ENCODE measurements at places on chromosomes 5 and 9. TPM values are rescaled to one million over a fixed set of nuclear protein-coding genes. Genes with fewer than 3 reads are reported as not detected.
A peak's percentile ranks its signal among the peaks of the same experiment; 100 is the strongest.

Gene SLC45A2
- not detected for total RNA-seq

Gene SPINK7
- not detected for total RNA-seq

Gene PCDHB12
- 5.9 TPM for total RNA-seq

Gene BHMT
- 0.27 TPM for total RNA-seq

Gene PCDHB7
- total RNA-seq: 5.1 TPM

DNA sequence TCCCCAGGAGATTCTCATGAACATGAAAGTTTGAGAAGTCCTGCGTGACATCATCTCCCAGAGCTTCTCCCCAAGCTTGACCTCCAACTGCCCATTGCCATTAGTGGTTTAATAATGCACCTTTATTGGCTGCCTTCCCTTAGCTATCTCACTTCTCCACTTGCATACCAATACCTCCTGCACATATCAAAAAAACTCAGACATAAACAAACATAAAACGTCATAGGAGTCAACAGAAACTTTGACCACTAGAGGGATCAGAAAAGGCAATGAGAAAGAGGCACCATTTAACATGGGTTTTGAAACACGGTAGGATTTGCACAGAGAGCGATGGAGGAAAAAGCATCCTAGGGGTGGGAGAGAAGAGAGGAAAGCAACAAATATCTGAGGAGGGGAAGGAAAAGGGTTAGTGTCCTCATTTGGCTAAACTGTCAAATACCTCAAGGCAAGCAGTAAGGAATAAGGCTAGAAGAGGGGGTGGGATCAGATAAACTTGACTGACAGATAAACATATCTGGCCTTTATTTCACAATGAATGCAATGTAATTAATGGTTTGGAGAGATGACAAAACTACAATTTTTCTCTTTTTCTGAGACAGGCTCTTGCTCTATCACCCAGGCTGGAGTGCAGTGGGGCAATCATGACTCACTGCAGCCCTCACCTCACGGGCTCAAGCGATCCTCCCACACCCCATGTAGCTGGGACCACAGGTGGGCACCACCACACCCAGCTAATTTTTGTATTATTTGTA, 27.0 kb downstream of the GNAQ start:
- peaks cover 14% of the 10 kb centered on the region for H3K4me1 ChIP-seq
- H3K27me3 ChIP-seq: no peaks in the 10 kb centered on the region
- H3K4me3 ChIP-seq: no peak overlapping the region
- no peaks in the 10 kb centered on the region for H3K36me3 ChIP-seq
- no peak overlapping the region for H3K27ac ChIP-seq

DNA sequence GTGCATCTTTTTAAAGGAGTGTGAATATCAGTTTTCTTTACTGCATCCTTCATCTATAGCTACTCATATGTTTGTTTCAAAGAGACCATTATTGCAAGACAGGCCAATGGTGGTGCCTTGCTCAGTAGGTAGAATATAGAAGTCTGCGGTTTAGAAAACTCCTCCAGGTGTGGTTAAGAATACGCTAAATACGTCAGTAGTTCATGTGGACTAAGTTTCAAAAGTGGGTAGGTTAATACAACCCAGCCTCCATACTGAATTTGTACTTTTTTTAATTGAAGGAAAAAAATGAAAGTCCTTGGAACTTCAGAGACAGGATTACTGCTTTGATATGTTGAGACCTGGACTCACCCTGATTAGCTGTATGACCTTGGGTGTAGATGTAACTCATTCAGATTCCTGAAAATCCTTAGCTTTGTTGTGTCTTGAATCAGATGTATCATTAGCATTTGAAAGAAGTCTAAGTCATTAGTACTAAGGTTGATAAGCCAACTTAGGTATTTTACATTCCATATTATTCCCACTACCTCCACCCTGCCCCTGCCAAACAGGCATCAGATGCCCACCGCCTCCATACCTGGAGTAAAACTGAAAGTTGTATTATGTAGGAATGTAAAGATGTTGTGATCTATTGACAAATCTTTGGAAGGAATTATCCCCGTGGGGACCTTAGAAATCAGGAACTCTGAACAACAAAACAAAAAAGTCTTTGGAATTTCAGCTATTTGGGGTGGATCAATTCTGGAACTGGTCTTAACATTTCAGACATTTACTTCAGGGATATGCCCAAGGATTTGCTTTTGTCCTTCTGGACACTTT, 6.1 kb downstream of the BASP1 start:
- H3K4me3 ChIP-seq: no peak overlapping the region
- H3K27ac ChIP-seq: no peak overlapping the region
- H3K36me3 ChIP-seq: no peaks in the 10 kb centered on the region
- no peak for DNase-seq

DNA sequence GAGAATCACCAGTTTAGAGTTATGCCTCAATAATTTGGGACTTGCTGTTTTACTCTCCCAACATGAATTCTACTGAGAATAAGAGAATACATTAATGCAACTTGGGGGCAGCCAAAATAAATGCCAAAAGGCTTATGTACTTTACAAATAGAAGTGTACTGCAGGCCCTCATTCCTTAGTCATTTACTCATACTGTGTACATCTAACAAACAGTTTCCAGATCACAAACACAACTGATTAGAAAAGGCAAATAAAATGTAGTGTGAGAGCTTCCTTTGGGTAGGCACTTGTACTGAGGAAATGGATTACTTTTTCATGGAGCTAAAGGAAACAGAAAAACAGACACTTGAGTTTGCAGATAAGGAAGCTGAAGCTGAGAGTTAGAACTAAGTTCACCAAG, 12.6 kb downstream of the ANKDD1B start:
- DNase-seq: no peak
- H3K4me3 ChIP-seq: no peak overlapping the region
- no peaks in the 10 kb centered on the region for H3K36me3 ChIP-seq

- no peaks in the 10 kb centered on the region for H3K4me1 ChIP-seq
- no peak overlapping the region for H3K4me3 ChIP-seq
- no peaks in the 10 kb centered on the region for H3K36me3 ChIP-seq
- H3K27ac ChIP-seq: no peak overlapping the region
- no peaks in the 10 kb centered on the region for H3K27me3 ChIP-seq
Measured at GRCh38 chr9:86424251-86424891, 70.2 kb upstream of the TUT7 start.

- H3K4me3 ChIP-seq: no peak overlapping the region
- H3K27ac ChIP-seq: no peak overlapping the region
- no peaks in the 10 kb centered on the region for H3K4me1 ChIP-seq
- DNase-seq: no peak
- H3K27me3 ChIP-seq: no peaks in the 10 kb centered on the region
Measured at GRCh38 chr9:82745919-82746318, 317.0 kb downstream of the RASEF start.

DNA sequence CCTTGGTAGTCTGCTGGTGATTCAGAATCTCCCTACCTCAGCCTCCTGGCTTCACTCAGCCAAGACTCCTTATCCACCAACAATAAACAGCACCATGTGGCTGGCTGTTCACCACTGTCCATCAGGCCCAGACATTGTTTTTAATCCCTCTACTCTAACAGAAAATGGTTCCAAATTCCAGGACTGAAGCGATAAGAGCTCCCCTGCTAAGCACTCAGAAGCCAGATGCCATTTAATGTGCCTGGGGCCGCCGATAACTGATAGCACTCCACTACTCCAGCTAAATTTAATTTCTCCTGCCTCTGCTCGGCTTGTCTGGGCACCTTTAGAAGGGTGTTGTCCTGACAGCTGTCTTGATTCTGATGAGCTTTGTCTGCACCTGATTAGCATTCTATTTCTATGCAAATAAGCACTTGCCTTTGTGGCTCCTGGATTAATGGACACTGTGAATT, 47.1 kb downstream of the ZNF622 start:
- no peak for DNase-seq
- H3K27me3 ChIP-seq: no peaks in the 10 kb centered on the region
- no peak overlapping the region for H3K4me3 ChIP-seq

DNA sequence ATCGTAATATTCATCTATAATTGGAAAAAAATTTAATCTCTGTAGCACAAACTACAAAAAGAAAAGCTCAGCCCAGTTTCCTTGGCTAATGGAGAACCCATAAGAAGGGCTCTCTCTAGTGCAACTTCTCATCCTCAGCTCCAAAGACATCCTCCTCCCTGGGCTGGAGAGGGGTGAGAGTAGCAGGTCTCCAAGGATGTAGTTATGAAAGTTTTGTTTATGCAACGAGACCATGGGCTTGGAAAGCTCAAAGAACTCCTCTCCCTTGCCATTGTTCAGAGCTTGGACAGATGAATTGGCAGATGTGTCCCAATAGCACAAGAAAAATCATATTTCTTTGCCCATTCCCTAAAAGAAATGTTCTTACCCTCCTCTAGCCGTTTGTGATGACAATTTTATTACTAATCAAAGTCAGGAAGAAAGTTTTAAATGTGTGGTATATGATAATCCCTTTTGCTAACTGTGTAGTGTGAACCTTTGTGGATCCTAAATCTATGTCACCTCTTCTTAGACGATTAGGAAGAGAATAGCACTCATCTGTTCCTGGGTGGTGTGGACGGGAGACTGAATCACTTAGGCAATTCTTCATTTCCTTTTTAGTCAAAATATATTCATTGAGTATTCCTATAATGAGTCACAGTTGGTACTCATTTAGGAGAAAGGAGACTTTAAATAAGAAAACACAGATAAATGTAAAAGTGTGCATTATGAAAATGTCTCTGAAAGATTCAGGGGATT, 52.2 kb downstream of the GARNL3 start:
- no peak overlapping the region for H3K4me3 ChIP-seq
- no peak for DNase-seq
- no peaks in the 10 kb centered on the region for H3K27me3 ChIP-seq
- H3K27ac ChIP-seq: no peak overlapping the region
- H3K4me1 ChIP-seq: no peaks in the 10 kb centered on the region
- no peaks in the 10 kb centered on the region for H3K36me3 ChIP-seq

DNA sequence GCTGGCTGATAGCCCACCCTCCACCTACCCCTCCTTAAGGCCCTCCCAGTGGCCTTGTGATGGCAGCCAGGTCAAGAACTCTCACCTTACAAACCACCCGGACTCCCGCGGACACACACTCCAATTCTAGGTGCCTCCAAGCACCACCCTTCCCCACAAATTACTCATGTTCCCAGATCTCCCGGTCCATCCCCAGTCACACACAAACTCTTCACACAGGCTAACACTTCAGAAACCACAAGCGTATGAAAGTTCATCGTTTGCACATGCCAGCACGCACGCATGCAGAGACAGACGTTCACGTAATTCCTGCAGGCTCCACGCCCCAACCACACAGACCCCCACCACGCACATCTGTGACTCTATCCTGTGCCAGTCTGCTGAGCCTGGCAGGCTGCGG, 18.0 kb downstream of the NR5A1 start:
- H3K36me3 ChIP-seq: no peaks in the 10 kb centered on the region
- no peak overlapping the region for H3K4me3 ChIP-seq

DNA sequence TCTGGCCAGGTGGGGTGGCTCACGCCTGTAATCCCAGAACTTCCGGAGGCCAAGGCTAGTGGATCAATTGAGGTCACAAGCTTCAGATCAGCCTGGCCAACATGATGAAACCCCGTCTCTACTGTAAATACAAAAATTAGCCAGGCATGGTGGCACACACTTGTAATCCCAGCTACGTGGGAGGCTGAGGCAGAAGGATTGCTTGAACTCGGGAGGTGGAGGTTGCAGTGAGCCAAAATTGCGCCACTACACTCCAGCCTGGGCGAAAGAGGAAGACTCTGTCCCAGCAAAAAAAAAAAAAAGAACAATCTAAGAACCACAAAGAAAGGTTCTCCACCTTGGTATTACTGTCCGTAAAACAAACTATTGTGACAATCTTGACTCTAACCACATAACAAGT, 9.7 kb downstream of the MYO10 start:
- no peak overlapping the region for H3K4me3 ChIP-seq
- peaks cover 10% of the 10 kb centered on the region for H3K4me1 ChIP-seq
- no peak for DNase-seq
- H3K36me3 ChIP-seq: no peaks in the 10 kb centered on the region
- H3K27ac ChIP-seq: no peak overlapping the region

GRCh38 chr5:88826646-88827585, 56.1 kb downstream of the MEF2C start:
- no peaks in the 10 kb centered on the region for H3K27me3 ChIP-seq
- DNase-seq: no peak
- peak overlapping the region; percentile 48 for H3K27ac ChIP-seq
- H3K36me3 ChIP-seq: no peaks in the 10 kb centered on the region

DNA sequence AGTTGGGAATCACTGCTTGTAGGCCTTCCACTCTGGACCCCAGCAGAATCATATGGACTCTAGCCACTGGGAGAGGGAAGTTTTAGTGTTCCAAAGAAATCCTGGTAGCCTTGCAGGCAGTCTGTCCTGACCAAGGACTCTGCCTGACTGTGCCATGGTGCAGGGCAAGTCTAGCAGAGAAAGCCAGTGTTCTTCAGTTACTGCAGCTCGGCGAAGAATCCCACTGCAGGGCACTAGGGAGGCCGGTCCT, 20.3 kb upstream of the MATR3 start:
- no peaks in the 10 kb centered on the region for H3K27me3 ChIP-seq
- no peaks in the 10 kb centered on the region for H3K36me3 ChIP-seq
- peak overlapping the region; percentile 45 for H3K4me3 ChIP-seq
- peaks cover 5% of the 10 kb centered on the region for H3K4me1 ChIP-seq
- peak overlapping the region; percentile 62 for H3K27ac ChIP-seq
- no peak for DNase-seq

- no peaks in the 10 kb centered on the region for H3K27me3 ChIP-seq
- DNase-seq: no peak
- no peak overlapping the region for H3K4me3 ChIP-seq
- H3K36me3 ChIP-seq: no peaks in the 10 kb centered on the region
Measured at GRCh38 chr9:21491756-21492155, 9.6 kb upstream of the IFNE start.

DNA sequence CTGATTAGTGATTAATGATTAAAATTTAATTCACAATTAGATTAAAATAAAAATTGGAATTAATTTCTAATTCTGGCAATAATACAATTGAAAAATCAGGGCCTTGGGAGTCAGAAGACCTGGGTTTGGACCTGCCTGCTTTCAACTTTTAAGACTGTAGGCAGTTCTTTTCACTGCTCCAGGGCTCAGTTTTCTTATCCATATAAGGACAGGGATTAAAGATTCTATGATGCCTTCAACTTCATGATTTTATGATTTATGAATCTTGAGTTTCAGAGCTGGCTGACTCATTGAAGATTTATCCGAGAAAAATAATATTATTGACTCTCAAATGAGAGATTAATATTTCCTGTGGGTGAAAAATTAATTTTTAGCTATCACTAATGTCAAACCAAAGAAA, 208.6 kb upstream of the ANKH start:
- H3K4me1 ChIP-seq: no peaks in the 10 kb centered on the region
- H3K27me3 ChIP-seq: no peaks in the 10 kb centered on the region
- H3K27ac ChIP-seq: no peak overlapping the region

GRCh38 chr5:103444333-103445038, 118.1 kb downstream of the NUDT12 start:
- no peak overlapping the region for H3K4me3 ChIP-seq
- H3K27me3 ChIP-seq: no peaks in the 10 kb centered on the region
- H3K27ac ChIP-seq: no peak overlapping the region
- no peaks in the 10 kb centered on the region for H3K36me3 ChIP-seq
- no peak for DNase-seq

GRCh38 chr5:1484730-1485578, 38.8 kb downstream of the LPCAT1 start:
- no peaks in the 10 kb centered on the region for H3K4me1 ChIP-seq
- H3K36me3 ChIP-seq: no peaks in the 10 kb centered on the region
- no peak overlapping the region for H3K27ac ChIP-seq
- DNase-seq: no peak
- H3K27me3 ChIP-seq: no peaks in the 10 kb centered on the region
- no peak overlapping the region for H3K4me3 ChIP-seq

Measured in ovary (tissue), 10 donors.